ENCODE measurements at places on chromosomes 12 and 14. TPM values are rescaled to one million over a fixed set of nuclear protein-coding genes. Genes with fewer than 3 reads are reported as not detected.

KRT75 gene
- total RNA-seq = 0.71 TPM

IFNG gene
- not detected for total RNA-seq

TRPV4 gene
- total RNA-seq = 1.4 TPM

PAH gene
- total RNA-seq = 1.3 TPM

Measured in camera-type eye (tissue), 1 donor.